Activated T-cell treated with anti-CD3 and anti-CD28 coated beads for 24 hours (primary cell): ENCODE measurements at places on chromosomes 16 and 17.

- DNase-seq = no peak
Observed at GRCh38 chr17:16987066-16987829, 15.3 kb upstream of the TNFRSF13B start.

DNA sequence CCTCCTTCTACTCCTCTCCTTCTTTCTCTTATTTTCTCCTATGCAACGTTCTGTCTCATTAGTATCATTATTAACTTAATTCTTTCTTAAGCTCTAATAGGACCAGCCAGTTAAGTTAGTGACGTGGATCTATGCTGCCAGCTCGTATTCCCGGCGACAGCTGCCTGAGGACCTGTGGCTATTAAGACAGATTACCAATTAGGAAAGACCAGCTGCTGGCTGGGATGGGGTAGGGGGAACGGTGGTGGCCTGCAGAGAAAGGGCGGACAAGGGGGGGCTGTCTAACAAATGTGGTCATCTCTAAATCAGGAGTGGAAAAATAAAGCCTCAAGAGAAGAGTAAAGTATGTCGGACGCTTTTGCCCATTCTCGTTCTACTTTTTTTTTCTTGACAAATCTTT lies 770 bp upstream of the MYH3 start:
- no peak for DNase-seq

DNA sequence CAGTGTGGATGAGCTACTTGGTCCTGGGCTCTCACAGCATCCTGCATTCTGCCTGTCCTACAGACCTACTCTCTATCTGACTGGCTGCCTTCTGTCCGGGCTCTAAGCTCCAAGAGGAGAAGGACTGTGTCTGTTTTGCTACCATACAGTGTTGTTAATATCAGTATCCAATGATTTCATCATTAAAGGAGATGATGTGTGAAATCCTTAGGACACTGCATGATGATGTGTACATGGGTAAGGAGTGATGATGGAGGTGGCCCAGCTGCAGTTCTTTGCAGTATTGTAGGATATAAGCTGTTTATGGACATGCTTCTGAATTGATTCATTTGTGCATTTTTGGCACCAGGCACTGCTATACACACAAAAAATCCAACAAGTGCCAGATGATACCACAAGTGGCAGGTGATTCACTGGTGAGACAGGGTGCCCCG lies 536.9 kb upstream of the CDH11 start:
- DNase-seq = no peak

GRCh38 chr16:19532601-19533000 lies 8.9 kb downstream of the CCP110 start:
- DNase-seq = no peak

DNA sequence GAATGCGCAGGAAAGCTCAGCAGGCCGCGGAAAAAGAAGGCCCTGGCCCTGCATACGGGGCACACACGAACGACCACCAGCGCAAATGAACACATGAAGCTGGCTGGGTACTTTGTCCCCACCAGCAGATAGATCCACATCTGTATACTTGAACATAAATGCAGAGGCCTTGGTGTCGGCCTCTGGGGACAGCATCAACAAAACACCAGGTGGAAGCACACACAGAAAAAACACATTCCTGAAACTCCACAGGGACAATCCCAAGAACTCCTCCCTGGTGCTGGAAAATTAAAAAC lies 606 bp upstream of the ZBTB4 start:
- no peak for DNase-seq

- DNase-seq = no peak
Observed at GRCh38 chr16:77637940-77638339, 84.4 kb upstream of the NUDT7 start.

DNA sequence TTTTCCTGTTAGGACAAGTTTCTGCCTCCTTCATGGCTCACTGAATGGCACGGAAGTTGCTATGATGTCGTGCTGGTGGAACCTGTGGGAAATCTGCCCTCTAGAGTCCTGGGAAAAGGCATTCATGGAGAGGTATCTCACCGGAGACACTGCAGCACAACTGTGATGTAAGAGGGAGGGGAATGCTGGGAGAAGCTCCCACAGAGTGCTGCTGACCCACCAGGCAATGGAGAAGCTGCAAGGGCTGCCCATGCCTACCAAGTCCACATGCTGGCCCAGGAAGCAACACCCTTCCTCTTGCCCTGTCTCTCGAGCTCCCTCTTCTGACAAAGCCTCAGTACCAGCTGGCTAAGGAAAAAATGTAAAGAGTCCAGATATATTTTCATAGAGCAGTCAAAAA lies 45.2 kb upstream of the SLC5A11 start:
- no peak for DNase-seq

DNA sequence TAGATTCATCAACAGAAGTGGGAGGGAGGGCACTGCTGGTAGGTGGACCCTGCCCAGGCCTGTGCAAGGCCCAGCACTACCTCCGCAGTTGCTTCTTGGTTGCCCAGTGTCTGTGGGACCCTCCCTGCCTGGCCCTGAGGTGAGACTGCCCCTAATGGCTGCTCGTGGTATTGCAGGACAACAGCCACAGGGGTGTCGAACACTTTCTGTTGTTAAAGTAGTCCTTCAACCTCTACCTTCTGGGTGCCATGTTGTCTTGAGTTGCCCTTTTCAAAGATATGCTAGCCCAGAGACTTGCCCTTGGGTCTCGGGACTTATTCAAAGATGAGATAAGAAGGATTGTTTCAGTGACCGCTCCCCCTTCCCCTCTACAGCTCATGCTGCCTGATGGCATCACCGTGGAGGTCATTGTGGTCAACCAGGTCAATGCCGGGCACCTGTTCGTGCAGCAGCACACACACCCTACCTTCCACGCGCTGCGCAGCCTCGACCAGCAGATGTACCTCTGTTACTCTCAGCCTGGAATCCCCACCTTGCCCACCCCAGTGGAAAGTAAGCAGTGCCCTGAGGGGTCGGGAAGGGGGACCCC lies 29.1 kb downstream of the AKAP1 start:
- DNase-seq = peak; percentile 40

DNA sequence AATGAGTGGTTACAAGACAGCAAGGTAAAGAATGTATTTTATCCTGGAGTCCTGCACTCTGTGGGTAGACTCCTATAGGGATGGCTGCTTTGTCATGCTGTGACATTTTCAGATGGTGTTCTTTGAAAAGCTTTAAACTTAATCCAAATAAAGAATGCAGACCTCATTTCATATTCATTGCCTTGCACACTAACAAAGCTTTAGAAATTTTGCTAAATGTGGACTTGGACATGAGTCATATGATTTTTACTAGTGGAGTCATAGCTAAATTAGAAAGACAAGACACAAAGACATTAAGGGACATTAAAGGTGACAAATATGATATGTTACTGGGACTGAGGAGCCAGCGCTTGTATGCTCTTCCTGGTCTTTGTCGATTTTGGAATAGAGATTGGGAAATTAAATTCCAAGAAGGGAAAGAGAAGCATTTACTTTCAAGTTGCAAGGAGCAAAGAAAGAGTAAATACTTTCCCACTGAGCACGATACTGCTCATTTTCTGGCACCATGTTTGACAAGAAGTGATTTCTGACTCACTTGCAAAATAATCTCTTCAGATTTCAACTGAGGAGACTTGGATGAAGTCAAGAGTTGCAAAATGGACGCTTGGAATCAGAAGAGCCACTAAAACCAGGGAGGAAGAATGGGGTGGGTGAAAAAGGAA lies 152.9 kb upstream of the MYOCD start:
- DNase-seq = no peak

DNA sequence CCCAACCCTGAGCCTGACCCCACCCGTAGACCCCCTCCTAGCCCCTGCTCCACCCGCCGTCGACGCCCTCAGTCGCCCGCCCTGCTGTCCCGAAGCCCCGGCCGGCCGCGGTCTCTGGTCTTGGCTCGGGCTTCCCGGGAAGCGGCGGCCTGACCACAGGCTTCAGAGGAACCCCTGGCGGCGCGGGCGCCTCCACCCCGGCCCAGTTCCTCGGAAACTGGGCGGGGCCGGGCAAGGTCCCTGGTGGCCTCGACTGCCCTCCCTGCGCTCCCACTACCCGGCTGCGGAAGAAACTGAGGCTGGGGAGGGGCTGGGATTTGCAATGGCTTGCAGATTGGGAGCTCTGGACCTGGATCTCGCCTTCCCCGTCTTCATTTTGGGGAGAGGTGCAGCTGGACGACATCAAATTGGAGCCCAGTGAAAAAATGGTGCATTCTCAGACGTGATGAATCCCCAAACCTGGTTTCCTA lies 692 bp upstream of the SOCS1 start:
- DNase-seq = peak; percentile 32

GRCh38 chr16:86198206-86199118 lies 299.5 kb downstream of the IRF8 start:
- DNase-seq = no peak

DNA sequence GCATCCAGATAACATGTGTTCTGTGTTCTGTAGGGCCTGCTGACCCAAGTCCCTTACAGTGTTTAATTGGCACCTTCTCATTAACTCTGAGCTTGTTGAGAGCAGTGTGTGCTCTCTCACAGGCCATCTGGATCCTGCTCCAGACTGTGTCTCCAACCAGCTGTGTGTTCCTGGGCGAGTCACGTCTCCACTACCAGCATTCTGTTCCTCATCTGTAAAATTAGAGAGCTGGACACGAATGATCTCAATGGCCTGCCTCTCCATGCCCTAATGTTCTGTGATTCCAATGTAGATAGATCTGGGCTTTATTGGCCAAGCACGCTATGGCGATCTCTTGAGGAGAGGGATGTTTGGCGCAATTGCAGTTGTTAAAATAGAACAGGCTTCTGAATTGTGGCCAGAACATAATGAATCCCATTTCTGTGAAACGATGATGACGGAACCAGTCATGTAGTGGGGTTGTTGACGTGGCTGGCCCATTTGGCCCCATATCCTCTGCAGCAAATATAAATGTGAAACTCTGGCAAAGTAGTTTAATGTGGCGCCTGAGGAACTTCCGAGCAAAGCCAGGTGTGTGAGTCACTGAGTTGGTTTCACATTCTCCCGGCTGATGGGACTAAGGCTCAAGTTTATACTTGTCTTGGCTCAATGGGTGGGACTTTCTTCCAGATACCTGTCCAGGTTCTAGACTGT lies 22.2 kb downstream of the TBX4 start:
- DNase-seq = no peak

DNA sequence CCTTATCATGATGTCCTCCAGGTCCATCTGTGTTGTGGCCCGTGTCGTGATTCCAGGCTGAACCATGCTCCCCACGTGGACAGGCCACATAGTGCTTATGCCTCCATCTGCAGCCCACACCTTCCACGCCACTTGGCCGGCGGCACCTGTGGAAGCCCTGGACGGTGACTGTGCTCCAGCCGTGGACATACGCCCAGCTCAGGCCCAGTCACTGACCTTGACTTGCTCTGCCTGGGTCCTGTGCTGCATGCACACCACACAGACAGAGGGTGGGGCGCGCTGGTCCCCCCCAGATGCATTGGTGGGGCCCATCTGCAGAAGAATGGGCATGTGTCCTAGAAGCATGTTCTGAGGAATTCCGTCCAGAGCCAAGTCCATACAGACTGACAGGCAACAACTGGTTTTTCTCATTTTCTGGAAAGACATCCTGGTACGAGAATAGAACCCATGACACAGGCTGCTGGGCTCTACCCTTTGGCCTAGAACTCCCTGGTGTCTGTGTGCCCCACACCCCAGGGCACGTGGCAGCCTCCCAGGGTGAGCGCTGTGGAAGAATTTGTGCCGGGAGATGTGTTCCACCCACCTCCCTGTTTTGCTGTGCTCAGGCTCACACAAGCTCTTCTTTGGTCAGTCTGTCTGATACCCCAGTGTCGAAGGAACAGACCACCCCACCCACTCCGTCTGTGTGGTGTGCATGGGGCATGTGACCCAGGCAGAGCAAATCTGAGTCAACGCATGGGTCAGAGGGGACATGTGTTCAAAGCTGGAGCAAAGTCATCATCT lies 39.5 kb downstream of the GPT2 start:
- no peak for DNase-seq

GRCh38 chr16:86931410-86931941 lies 353.1 kb downstream of the FOXL1 start:
- DNase-seq = no peak

DNA sequence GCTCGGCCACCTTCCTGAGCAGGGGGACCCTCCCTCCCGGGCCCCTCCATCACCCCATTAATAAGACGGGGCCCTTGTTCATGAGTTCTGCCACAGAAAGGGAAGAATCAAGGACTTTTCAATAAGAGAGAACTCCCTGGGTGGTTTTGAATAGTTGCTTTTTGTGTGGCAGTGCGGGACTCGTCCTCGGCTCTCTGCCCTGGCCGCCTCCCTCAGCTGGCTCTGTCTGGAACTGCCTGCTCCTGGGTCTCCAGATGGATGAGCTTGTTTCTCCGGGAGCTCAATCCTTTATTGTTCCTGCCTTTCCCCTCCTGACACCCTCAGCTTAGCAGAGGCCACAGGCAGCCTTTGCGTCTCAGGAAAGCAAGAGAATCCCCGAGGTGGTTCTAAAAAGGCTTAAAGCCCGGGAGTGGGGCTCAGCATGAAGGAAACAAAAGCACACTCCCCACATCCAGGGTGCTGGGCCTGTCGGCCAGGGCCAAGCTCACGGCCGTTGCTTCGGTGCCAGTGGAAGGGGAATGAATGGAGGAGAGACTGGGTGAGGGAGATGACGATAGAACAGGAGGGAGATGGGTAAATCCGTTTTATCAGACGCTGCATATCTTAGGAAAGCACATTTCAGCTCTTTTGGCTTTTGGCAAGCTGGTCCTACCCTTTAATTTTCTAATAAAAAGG lies 60.2 kb downstream of the RAI1 start:
- no peak for DNase-seq

GRCh38 chr17:77478899-77479298 lies 338.1 kb downstream of the SEC14L1 start:
- DNase-seq = no peak

DNA sequence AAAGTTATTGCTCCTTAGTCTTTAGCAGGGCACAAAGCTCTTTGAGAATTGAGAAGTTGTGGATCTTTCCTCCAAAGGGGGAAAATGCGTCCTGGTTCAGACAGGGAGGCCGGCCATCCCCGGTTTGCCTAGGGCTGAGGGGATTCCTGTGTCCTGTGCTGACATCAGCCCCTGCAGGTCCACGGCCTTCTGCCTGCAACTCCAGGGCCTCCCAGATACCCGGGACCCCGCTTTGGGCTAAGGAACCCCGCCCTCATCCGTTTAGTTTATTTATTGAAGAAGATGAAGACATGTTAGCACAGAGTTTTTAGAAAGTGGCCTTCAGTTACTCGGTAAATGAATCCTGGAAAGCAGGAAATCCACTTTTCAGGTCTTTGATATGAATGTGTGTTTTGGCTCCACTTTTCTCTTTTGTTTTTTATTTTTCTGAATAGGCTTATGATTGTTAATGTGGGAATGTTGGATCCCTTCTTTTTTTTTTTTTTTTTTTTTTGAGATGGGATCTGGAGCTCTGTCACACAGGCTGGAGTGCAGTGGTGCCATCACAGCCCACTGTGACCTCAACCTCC lies 65.6 kb downstream of the CRISPLD2 start:
- no peak for DNase-seq

DNA sequence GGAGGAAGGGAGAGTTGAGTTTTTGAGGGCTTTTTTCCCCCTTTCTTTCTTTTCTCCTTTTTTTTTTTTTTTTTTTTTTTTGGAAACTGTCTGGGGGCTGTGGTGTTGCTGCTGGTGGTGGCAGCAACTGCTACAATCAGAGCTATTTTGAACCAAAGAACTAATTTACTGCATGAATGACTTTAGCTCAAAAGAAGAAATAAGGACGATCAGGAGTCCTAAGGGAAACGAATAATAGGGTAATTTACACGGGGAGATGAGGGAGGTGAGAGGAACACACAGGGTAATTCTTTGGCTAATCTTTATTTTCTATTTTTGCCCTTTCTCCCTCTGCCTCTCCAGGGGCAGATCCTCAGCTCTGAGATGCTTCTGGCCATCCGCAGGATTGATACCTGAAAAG lies 119.8 kb downstream of the TMEM132E start:
- no peak for DNase-seq
